ENCODE measurements at places on chromosomes 1 and 21.

DNA sequence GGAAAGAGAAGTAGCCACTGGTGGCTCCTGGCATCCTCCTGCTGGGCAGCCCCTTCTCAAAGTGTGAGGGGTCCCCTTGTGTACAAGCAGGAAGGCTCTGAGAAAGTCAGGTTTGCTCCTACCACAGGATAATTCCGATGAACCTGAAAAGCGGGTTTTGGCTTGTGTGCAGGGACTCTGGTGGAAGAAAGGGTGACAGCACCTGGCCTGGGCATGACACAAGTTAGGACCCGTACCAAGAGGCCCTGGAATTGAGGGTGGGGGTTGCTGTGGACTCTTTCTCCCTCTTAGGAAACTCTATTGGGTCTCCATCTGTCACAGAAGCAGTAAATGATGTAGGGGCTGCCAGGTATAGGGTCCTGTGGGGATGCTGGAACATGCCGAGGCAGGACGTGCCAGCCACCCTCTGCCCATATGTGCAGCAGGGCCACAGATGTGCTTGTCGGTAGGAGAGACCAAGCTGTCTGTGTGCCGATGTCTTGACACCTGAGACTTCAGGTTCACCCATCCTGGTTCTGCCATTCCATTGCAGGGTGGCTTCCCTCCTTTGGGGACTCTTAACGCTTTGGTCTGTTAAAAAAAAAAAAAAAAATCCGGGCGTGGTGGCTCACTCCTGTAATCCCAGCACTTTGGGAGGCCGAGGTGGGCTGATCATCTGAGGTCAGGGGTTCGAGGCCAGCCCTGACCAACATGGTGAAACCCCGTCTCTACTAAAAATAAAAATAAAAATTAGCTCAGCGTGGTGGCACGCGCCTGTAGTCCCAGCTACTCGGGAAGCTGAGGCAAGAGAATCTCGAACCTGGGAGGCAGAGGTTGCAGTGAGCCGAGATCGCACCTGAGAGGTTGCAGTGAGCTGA lies 9.8 kb downstream of the C1orf35 start:
- no peak for DNase-seq

GRCh38 chr1:37439349-37439995 lies 34.9 kb upstream of the ZC3H12A start:
- no peak for DNase-seq

DNA sequence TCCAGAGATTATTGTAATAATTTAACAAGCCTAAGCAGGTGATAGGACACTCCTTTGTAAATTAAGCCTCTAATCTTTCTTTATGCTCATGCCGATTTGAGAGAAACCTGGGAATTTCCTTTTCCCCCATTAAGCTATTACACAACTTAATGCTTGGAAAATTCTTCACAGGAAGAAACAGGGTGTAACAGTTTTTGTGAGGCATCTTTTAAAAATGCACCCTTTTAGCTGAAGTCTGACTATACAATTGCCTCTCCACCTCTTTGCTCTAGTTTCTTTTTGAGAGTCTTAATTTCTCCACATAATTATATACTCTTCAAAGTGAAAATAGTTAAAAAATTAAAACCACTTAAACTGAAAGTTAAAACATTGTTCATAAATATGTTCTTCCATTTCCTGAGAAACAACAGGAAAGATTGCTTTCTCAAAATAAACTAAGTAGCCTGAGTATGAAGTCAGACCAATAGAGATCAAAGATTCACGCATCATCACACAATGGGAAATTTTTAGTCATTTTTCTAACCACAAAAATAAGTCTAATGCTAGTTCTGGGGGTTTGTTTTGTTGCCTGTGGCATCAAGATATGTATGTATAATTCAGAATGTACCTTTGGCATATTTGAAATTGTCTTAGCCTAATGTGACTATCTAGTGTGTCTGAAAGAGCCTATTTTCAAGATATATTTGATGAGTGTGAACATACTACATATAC lies 34.7 kb downstream of the LRRC8D start:
- no peak for DNase-seq

GRCh38 chr1:214316593-214316992 lies 35.6 kb downstream of the SMYD2 start:
- DNase-seq: no peak

DNA sequence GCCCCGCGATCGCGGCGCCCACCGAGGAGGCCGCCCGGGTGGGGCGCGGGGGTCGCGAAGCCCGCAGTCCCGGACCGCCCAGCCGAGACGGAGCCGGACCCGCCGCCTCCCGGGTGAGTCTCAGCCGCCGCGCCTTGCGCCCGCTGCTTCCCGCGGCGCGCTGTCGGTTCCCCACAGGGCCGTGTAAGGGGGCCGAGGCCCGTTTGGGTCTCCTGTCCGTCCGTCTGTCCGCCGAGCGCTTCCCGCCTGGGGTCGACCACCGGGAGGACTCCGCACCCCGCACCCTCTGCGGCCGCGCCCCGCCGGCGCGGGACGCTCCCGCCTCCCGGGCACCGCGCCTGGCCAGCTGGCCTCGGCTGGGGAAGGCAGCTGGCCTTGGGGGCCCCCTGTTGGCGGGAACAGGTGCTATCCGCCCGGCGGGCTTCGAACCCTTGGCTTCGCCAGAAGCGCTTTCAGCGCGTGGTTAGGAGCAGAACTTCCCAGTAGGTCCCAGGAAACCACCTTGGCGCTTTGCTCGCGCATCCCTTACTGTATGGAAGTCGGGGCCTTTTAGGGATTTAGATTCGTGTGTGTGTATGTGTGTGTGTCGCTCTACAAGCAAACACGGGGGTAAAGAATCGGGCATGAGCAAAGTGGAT lies 414 bp downstream of the TMEM51 start:
- peak; percentile 84 for DNase-seq

DNA sequence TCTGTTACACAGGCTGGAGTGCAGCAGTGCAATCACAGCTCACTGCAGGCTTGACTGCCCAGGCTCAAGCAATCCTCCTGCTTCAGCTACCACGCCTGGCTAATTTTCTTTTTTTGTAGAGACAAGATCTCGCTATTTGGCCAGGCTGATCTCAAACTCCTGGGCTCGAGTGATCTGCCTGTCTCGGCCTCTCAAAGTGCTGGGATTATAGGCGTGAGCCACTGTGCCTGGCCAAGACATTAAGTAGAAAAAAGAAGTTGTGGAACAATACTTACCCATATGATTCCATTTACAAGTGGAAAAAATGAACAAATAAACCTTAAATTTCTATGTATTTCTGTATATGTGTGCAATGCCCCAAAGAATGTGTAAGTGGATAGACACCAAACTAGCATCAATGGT lies 30.3 kb upstream of the ID3 start:
- DNase-seq: no peak

- no peak for DNase-seq
Observed at GRCh38 chr1:7893529-7894180, 40.8 kb upstream of the UTS2 start.

DNA sequence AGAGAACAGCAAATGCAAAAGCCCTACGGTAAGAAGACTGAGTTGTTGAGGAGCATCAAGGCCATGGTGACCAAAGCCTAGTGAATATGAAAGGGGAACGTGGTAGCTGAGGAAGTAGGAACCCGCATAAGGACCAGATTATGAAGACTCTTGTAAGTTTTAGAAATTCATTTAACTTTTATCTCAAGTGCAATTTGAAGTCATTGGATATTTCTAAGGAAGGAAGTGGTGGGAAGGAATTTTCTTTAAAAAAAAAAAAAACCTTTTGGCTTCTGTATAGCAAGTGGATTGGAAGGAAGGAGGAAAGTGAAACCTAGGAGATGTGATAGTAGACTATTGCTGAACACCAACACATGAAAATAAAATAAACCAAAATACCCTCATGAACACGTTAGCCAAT lies 119.0 kb downstream of the TNFSF18 start:
- peak; percentile 37 for DNase-seq

GRCh38 chr1:229058111-229058561 lies 212.8 kb upstream of the RAB4A start:
- DNase-seq: no peak

DNA sequence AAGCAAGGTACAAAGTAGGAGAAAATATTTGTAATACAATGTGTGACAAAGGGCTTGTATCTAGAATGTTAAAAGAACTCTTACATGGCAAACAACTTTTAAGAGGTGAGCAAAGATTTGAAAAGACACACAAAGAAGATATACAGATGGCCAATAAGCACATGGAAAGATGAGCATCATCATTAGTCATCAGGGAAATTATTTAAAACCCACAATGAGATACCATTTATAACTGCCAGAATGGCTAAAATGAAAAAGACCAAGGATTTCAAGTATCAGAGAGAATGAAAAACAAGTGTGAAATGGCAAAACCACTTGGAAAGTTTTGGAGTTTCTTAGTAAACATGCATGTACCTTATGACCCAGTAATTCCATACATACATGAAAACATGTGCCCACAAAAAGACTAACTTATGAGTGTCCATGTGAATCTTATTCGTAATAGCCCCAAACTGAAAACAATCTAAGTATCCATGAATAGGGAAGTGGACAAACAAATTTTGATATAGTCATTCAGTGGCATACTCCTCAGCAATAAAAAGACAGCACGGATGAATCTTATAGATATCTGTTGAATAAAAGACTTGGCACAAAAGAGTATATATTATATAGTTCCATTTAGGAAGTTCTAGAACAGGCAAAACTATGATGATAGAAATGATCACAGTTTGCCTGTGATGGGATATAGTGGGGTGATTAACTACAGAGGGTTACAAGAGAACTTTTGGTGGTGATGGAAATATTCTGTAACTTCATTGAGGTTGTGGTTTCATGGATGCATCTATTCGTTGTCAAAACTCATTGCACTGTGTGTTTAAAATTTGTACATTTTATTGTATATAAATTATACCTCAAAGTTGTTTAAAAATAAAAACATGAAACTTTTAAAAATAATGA lies 82.0 kb downstream of the DISP1 start:
- DNase-seq: no peak

DNA sequence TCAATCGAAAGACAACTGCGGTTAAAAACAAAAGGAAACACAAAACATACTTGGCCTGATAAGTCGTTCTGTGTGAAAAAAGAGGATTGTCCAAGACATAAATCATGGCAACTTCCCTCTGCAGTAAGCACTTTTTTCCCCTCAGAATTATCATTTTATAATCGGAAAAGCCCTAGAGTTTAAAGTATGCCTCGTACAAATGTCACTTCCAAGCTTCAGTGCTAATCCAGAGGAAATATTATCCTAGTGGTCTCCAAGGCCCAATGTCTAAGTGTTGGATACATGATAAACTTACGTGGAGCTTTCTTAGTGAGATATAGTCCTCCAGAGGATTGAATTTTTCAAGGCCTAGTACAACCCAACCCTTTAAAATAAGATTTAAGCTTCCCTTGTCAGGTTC lies 11.2 kb upstream of the NTMT2 start:
- DNase-seq: no peak

DNA sequence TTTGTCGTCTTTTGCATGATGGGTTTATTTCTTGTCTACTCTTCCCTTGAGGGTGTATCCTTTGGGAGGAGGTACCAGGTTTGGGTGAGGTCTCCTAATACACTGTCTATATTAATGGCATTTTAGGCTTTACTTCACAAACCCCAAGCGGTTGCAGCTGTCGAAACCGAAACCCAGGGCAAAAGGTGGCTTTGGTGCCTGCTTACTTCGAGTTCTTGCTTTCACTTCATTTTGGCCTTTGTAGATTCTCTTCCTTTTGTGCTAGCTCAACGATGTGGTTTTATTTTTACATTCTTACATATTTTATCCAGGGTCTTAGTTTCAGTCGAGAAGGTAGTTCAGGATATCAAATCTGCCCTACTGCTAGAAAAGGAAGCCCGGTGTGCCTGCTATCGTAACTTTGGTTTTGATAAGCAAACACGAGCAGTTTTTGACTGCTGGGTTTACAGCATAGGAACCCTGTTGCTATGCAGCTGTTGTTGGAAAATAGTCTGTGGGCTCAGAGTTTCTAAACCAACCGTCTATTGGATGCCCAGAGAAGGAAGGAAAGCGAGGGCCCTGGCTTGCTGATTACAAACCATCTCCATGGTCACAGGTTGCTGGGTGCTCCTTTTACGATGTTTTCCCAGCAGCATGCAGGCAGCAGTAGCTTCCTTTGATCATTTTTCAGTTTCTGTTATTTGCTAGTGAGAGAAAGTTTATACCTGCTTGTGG lies 9.8 kb upstream of the TSPAN2 start:
- peak; percentile 56 for DNase-seq

DNA sequence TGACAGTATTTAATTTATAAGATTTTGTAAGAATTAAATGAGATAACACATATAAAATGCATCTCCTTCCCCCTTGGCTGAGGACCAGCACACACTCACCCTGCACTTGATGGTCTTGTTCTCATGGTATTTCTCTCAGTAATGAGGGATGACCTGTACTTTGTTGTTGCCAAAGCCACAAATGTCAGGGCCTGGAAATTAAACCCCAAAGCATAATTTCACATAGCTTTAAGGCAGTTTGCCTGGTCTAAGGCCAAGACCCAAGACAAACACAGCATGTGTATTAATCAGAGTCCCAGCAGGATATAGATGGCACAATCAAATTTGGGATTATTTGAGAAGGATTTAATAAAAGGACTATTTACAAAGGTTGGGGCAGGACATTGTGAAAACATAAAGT lies 48.6 kb upstream of the EPS15 start:
- no peak for DNase-seq

GRCh38 chr1:12309783-12310742 lies 80.2 kb downstream of the VPS13D start:
- no peak for DNase-seq

GRCh38 chr1:151720974-151721787 lies at the start of gene RIIAD1:
Gene RIIAD1, plus strand, starts transcription at chr1:151721522. Its CDS starts 15 bp downstream, at chr1:151721537.
- DNase-seq: peak; percentile 44

DNA sequence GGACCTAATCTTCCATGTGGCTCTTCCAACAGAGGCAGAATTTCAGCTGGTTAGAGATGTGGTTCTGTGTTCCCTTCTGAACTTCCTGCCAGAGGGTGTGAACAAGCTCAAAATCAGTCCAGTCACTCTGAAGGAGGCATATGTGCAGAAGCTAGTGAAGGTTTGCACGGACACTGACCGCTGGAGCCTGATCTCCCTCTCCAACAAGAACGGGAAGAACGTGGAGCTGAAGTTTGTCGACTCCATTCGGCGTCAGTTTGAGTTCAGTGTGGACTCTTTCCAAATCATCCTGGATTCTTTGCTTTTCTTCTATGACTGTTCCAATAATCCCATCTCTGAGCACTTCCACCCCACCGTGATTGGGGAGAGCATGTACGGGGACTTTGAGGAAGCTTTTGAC lies 17.3 kb downstream of the TENT5C start:
- DNase-seq: no peak

DNA sequence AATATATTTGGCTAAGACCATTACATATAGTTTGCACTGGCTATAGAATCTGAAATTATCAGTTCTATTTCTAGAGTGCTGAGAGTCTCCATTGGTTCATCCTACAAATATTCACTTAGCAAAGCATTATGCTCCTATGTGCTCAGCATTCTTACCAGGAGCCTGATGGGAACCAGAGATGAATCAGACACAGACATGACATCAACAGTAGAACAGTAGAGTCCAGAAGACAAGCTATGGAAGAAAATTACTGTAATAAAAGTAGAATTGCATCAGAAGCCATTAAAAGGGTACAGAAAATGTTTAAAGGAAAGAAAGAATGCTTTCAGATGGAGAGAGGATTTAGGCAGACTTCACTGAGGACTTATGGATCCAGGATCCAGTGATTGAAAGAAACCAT lies 271.7 kb upstream of the SNX7 start:
- peak; percentile 25 for DNase-seq
